ENCODE measurements at places on chromosomes 12 and 14. TPM values are rescaled to one million over a fixed set of nuclear protein-coding genes. Genes with fewer than 3 reads are reported as not detected.

- no peak for DNase-seq
Measured at GRCh38 chr14:84208451-84208850, 1321.5 kb upstream of the FLRT2 start.

GRCh38 chr12:40137252-40137651 lies 31.4 kb upstream of the SLC2A13 start:
- no peak for DNase-seq

- DNase-seq, result no peak
Measured at GRCh38 chr12:129169928-129170327, 316.6 kb downstream of the GLT1D1 start.

GRCh38 chr14:53355581-53356112 lies 202.5 kb upstream of the DDHD1 start:
- no peak for DNase-seq

- no peak for DNase-seq
Measured at GRCh38 chr14:25103271-25103670, 53.3 kb upstream of the STXBP6 start.

The ENDOU gene
- not detected for total RNA-seq

DNA sequence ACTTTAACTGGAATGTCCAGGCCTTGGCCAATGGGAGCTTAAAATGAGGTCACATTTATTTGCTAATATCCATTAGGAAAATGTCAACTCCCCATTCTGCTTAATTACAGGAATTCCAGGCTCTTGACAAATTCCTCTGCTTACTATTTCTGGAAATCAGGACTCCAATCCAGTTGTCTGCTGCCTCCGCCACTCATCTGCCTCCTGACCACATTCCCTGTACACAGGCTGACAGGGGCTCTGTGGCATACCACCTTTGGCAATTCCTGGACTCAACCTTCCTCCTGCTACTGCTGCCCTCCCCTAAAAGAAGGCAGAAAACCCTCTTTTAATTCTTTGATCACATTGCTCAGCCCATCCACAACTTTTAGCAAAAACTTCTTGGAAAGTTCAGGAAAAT lies 37.9 kb downstream of the KICS2 start:
- DNase-seq, result no peak

The DEGS2 gene
- not detected for total RNA-seq

DNA sequence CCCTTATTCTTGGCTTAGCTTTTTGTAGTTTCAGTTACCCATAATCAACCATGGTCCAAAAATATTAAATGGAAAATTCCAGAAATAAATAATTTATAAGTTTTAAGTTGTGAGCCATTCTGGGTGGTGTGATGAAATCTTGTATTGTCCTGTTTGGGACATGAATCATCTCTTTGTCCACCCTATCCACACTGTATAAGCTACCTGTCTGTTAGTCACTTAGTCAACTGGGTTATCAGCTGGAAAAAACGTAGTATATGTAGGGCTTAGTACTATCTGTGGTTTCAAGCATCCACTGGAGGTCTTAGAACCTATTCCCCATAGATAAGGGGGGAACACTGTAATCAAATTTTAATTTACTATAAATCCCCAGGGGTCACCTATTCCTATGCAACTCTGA lies 52.7 kb downstream of the NKX2-1 start:
- no peak for DNase-seq

DNA sequence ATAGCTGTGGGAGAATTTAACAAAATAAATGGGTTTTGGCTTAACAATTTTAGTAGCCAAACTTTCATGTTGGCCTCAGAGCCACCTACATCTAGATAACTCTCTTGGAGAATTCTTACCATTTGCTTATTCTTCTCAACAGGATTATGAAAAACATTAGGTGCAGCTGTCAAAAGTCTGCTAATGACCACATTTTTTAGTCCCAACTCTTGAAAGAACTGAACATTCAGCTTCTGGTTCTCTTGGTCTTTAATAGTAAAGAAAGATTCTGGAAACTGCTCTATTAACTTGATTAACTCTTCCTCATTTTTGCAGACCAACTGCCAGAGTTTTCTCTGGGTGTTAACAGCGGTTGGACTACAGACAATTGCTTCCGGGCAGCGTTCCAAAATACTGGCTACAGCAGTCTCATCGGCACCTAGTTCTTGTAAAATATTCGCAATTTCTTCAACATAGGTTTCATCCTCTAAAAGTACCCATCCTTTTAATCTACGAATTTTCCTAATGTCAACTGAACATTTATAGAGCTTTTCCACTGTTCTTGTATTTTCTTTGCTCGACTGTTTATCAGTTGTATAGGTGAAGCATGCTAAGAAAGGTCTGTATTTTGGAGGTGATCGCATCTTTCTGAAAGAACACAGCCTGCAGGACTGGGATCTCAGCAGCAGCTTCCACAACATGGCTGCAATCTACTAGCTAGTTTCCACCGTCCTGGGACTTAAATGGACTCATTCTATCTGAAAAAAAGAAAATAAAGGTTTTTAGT lies 8.7 kb downstream of the MTERF2 start:
- DNase-seq, result no peak

DNA sequence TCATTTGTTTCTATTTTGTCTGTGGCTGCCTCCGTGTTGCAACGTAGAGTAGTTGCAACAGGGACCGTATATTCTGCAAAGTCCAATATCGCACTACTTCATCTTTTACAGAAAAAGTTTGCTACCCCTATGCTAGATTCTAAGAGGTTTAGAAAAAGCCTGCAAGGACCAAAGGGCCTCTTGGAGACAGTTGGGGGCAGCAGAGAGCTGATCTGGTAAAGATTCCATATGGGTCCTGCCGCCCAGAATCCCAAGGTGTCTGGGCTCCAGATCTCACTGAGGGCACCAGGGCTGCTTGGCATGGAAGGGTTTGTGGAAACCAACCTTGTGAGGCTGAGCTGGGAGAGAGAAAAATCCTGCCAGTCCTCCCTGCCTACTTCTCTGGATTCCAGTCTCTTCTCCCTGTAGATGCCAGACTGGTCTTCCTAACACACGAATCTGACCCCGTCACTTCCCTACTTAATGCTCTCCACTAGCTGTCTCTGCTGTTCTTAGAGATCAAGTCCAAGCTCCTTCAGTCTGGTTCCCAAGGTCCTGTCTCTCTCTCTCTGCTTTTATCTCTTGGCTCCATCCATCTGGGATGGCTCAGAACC lies 74.6 kb downstream of the GLRX5 start:
- DNase-seq, result no peak

The DLGAP5 gene
- not detected for total RNA-seq

- peak; percentile 77 for DNase-seq
Measured at GRCh38 chr14:51448831-51449670, 202.7 kb upstream of the FRMD6 start.

GRCh38 chr12:102061096-102061559 lies 663 bp downstream of the WASHC3 start:
- no peak for DNase-seq

GRCh38 chr14:27096091-27096490 lies 498.3 kb upstream of the NOVA1 start:
- no peak for DNase-seq

- DNase-seq, result no peak
Measured at GRCh38 chr12:51548241-51548640, 42.8 kb upstream of the SCN8A start.

DNA sequence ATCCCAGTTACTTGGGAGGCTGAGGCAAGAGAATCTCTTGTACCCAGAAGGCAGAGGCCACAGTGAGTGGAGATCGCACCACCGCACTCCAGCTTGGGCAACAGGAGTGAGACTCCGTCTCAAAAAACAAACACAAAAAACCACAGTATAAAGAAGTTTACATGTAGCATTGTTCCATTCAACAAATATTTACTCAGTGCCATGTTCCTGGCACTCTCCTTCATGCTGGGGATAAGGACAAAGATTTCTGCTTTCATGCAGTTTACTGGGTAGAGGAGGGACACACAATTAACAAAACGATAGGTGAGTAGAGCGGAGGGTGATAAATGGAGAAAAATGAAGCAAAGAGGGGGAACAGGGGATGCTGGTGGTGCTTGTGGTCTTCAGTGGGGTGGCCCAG lies 68.2 kb upstream of the OVCH1 start:
- no peak for DNase-seq

GRCh38 chr14:91326514-91327249 lies 82.2 kb upstream of the GPR68 start:
- no peak for DNase-seq

The P2RX2 gene
- 4.1 TPM for total RNA-seq

DNA sequence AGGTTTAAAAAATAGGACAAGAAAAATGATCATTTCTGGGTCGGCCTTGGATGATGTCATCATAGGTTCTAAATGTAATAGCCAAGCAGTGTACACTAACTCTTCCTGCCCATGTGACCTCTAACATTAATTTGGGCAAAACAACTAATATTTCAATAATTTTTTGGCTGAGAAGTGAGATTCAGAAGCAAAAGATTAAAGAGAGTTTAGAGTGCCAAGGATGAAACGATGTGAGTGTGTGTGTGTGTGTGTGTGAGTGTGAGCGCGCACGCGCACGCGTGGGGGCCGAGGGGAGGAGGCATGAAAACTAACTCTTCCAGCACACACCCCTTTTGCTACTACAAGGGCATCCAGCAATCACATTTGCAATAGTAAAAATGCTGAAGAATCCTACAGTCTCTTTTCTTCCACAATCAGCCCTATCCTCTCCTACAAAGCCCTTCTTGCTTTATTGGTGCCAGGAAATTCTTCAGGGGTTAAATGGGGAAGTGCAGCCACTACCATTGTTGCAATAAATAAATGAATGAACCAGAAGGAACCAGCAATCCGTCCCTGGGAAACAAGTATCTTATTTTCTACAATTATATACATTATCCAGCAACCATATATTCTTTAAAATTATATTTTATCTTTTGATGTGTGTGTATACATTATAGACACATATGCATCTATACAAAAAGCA lies 52.9 kb downstream of the PEBP1 start:
- DNase-seq, result no peak

DNA sequence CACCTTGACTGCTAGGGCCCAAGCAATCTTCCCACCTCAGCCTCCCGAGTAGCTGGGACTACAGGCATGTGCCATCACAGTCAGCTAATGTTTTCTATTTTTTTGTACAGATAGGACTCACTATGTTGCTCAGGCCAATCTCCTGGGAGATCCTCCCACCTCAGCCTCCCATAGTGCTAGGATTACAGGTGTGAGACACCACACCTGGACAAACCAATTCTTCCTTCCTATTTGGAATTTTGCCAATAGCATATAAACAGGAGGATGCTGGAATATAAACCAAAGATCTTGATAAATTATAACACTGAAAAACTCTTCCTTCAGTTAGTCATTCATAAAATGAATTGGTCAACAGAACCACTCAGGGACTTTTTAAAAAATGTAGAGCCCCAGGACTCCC lies 8.4 kb downstream of the ACIN1 start:
- DNase-seq, result no peak

DNA sequence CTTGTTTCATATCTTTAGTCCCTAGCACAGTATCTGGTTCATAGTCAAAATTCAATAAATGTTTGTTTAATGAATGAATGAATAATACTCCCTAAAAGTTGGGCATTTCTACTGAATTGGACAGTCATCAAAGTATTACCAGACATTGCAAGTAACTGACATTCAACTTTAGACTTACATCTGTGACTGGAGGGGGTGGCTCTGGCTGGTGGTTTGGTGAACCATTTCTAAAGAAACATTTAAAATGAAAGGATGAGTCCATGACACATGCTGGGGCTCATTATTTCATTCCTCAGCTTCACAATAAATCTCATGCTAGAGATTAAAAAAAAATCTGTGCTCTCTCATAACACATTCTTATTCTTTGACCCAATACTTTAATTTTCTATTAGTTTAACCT lies 20.6 kb upstream of the CSRNP2 start:
- DNase-seq, result no peak

The RNFT2 gene
- total RNA-seq, result 0.26 TPM

- no peak for DNase-seq
Measured at GRCh38 chr12:67442347-67442841, 173.2 kb downstream of the CAND1 start.

The MSI1 gene
- total RNA-seq, result not detected

DNA sequence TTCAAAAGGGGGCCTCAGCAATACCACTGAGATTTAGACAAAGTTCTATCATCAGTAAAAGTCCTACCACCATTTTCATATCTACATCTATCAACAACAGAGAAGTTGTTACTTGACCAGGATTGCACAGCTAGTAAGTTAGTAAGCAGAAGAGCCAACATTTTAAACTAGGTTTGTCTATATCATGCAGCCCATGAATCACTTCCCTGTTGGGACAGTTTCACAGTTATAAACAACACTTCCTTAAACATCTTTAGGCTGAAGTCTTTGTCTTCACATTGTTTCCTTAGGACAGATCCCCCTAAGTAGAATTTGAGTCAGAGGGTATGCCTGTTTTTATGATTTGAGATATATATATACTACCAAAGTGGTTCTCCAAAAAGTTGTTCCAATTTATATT lies 68.5 kb downstream of the DAO start:
- DNase-seq, result no peak

DNA sequence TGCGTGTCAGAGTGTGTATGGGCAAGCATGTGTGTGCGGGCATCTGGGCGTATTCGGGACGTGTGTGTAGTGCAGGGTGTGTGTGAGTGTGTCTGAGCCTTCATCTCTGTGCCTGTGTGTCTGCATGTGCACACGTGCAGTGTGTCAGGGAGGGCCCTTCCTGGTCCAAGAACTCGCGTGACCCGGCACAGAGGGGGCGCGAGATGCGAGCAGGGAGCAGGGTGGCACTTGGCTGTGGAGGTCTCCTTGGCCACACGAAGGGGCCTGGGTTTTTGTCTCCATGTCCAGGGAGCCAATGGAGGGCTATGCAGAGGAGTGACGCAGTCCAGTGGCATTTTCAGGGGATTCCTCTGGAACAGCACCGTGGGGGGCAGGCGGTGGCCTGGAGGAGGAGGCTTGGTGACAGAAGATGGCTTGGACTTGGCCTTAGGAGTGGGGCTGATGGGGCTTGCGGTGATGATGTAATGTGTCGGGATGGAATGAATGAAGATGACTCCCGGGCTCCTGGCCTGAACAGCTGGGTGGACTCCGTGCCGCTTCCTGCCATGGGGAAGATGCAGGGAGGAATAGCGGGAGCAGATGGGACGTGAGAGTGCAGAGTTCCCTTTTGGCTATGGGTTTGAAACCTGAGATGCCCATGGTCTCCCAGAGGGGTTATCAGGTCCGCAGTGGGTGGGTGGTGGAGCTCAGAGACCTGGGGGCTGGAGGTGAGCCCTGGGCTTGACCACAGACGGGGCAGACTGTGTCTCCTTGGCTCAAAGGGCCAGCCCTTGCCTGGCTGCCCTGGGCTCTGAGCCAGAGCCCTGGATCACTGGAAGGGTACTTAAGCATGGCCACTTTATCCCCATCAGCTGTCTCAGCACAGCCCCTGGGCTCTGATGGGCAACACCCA lies 208.3 kb downstream of the PHETA1 start:
- DNase-seq, result no peak

DNA sequence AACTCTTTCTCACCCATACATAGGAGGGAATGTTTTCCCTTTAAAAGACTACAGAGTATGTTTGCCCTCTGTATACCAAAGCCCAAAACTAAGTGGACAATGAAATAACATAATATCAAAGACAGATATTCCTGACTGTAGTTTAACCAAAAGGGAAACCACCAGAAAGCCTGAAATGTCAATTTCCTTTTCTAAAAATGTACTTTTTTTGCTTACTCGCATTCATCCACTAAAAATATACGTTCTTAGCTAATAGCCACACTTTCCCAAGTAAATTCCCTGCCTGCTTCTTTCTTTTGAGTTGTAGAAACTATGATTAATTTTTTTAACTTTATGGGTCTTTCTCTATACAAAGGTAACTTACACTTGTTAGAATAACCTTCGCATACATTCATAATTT lies 280.2 kb downstream of the PDZRN4 start:
- no peak for DNase-seq

- DNase-seq, result no peak
Measured at GRCh38 chr12:54390668-54391551, 6.4 kb upstream of the ZNF385A start.

The RIPK3 gene
- 6.3 TPM for total RNA-seq

GRCh38 chr12:88921890-88922532 lies 341.7 kb upstream of the KITLG start:
- DNase-seq, result no peak
